ENCODE measurements at places on chromosomes 13 and 19.

GRCh38 chr13:100182900-100183490 is 94.1 kb downstream of the PCCA start:
- ATAC-seq = no peak

GRCh38 chr19:41356984-41357739 is 3.4 kb upstream of the TGFB1 start:
- ATAC-seq = no peak

GRCh38 chr13:19169991-19170390 is 11.6 kb downstream of the TUBA3C start:
- ATAC-seq = no peak

DNA sequence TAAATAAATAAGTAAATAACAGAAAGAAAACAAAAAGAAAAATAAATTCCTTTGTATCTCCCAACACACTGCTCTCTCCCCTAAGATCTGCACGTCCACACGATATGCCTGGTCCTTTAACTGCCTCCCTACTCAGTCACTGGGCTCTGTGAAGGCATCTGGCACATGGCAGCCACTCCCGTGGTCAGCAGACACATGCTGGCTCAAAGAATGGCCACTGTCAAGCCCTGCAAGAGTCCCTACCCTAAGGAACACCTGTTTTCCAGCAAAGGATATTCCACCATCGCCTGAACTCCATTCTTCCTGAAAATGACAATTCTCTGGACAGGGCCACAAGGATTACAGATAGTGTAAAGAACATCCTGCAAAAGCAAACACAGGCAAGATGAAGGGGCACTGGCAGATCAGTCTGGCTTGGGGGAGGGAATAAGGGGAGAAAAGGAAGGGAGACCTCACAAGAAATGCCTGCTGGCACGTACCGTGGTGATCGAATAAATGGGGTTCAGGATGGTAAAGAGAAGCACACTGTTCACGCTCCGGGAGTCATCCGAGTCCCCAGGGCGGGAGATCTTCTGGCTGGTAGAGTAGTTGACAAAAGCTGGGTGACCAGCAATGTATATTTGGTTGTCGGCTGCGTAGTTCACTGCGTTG is 4.3 kb downstream of the HNRNPL start:
- no peak for ATAC-seq

DNA sequence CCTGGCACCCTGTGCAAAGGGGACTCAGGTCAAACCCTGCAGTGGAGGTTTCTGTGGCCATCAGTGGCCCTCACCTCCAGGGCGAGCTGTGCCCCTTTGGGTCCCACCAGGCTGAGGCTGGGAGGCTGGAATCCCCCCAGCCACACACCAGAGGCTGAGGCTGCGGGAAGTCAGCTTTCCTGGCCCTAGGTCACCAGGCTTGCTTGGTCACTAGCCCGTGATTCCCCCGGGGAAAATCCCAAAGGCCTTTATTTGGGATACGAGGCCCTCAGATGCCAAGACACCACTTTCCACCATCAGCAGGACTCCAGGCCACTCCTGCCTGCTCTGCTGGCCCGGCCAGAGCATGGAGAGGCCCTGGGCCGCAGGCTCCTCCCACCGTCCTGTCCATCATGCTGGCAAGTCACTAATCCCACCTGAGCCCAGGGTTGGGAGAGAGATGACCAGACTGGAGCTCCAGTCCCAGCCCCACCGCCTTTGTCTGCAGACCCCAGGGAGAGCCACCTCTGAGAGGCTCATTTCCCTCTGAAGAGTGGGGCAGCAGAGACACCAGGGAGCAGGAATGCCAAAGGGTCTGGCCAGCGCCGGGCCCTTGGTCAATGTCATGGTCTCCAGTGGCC is 4.7 kb downstream of the NKPD1 start:
- ATAC-seq = no peak

DNA sequence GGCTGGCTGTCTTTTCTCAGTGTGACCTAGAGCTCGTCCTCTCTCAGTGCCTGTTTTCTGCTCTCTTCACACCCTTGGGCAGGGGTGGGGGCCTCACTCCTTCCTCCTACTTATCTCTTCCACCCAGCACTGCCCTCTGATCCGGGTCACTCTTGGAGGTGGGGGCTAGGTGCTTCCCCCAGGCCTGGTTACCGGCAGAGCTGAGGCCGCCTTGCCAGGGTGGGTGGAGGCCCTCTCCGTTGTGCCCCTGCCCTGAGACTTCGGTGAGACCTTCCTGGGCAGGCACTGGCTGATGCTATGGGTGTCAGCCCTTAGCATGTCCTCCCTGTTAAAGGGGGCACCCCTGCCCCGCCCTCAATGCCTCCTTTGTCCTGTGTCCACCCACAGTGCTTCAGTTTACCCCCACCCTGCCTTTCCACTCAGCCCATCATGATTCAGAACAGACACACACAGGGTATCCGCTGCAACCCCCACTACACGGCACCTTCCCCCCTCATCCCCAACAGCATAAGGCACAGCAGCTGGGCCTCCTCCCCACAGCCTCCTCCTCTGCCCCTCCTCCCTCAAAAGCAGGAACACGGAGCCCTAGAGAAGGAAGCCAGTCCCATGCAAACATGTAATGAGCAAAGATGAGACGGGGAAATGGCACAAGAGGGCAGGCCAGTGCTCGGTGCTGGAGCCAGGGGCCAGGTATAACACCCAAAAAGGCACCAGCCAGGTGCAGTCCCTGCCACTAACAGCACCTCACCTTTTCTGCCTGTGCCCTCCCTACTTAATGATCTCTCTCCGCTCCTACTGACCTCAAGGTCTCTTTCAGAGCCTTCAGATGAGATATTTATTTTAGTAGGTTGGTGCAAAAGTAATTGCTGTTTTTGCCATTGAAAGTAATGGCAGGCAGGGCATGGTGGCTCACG is 9.8 kb downstream of the ZGLP1 start:
- peak; percentile 42 for ATAC-seq

GRCh38 chr13:51230477-51231105 is 8.4 kb downstream of the FAM124A start:
- ATAC-seq = no peak

GRCh38 chr13:112603641-112604225 is 15.8 kb upstream of the TUBGCP3 start:
- no peak for ATAC-seq

- no peak for ATAC-seq
These were observed 13.2 kb downstream of the KLK5 start for GRCh38 chr19:50939596-50939995.

- peak; percentile 41 for ATAC-seq
These were observed 197.4 kb downstream of the RGCC start for GRCh38 chr13:41654796-41655195.

DNA sequence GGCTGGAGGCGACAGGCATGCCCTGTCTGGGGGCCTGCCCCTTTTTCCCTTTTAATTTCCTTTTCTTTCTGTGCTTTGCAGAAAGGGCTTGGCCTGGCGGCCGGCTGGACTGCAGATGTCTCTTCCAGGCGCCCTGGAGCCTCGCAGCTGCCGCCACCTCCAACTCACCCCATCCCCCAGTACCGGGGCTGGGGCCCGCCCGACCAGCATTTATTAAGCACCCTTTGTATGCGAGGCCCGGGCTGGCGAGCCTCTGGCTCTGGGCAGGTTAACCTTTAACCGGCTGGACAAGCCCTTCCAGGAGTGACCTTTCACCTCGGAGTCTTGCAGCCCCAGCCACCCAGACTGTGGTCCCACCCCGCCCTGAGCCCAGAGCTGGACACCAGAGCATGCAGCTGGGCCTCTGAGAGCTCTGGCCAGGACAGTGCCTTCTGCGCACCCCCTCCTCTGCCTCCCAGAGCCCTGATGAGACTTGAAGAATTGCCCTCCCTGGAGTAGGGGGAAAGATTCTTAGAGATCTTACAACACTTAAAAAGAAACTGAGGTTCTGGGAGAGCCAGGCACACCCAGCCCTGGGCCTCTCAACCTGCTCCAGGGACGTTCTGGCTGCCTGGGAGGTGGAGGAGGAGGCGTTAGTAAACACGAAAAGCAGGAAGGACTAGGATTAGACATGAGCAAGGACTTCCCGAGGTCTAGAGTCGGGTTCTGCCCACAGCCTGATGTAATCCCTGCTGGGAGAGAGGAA is 1.1 kb upstream of the NR2F6 start:
- ATAC-seq = no peak

GRCh38 chr19:45251452-45252354 is 632 bp downstream of the MARK4 start:
- ATAC-seq = peak; percentile 66

DNA sequence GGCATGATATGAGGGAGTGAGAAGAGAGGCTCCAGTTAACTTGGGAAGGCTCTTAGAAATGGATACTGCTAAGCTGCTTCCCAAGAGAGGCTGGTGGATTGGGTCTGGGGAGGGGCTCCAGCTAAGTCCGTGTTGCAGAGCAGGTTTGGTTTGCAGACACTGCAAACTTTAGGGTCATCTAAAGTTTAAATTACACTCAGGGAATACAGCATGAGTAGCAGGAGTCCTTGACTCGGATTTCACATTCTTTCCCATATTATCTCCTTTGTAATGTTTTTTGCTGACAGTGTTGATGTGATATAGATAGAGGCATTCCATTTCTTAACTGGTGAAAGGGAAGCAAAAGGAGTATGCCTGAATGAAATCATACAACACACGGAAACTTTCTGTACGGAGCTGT is 31.9 kb downstream of the SGCG start:
- ATAC-seq = no peak

DNA sequence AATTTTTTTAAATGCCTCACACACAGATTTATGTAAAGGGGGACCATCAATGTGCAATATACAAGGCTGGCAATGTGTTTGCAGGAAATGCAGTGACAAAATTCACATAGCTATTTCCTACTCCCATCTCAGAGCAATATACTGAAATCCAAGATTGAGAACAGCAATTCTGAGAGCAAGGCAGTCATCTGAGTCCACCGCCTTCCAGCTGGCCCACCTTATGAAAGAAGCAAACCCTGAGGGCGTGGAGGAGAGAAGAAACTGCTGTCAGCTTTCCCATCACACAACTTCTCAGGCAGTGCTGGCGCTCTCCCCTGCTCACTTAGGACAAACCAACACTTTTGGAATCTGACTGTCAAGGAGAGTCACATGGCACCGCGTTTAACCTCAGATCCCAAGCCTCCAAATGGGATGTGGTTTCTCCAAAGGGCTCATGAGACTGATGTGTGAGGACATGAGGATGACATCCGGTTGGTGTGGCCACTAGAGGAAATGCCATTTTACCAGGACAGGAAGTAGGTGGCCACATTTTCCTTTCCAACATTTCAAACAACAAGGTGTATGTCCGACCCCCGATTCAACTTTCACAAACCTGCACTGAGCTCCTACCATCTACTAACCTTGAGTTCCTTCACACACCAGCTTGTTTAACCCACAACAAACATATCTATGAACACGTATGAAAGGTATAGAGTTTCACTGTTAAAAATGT is 3.7 kb upstream of the DOCK9 start:
- no peak for ATAC-seq

GRCh38 chr13:99980824-99981734 is 505 bp upstream of the ZIC2 start:
- ATAC-seq = no peak

GRCh38 chr13:95367309-95367843 is 66.1 kb upstream of the ABCC4 start:
- ATAC-seq = no peak

DNA sequence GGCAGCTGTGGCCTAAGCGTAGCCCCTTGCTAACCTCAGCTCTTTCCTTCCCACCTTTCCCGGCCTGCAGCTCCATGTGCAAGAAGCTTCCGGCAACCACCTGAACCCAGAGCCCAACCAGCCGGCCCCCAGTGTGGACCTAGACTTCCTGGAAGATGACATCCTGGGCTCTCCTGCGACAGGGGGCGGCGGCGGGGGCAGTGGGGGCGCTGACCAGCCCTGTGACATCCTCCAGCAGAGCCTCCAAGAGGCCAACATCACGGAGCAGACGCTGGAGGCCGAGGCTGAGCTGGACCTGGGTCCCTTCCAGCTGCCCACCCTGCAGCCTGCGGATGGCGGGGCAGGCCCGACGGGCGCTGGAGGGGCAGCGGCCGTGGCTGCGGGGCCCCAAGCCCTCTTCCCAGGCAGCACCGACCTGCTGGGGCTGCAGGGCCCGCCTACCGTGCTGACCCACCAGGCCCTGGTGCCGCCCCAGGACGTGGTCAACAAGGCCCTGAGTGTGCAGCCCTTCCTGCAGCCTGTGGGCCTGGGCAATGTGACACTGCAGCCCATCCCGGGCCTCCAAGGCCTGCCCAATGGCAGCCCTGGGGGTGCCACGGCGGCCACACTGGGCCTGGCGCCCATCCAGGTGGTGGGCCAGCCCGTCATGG is 33.8 kb upstream of the EHD2 start:
- no peak for ATAC-seq
